COR-L47 (cell line): ENCODE measurements at places on chromosomes 7 and 10.

DNA sequence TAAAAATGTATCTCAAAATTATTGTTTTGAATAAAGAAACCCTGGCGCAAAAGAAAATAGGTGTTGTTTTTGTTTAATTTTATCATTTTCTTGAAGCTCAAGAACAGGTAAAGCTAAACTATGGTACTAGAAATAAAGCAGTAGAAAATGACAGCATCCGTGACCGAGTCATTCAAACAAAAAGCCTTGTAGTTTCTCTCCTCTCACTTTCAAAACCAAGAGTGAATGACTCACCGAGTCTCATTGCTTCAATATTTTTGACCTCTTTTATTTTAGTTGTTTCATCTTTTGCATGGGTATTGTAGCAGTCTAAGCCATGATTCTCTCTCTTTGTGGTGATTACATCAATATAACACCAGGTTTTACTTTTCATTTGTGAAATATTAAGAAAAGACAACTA is 396.5 kb downstream of the POM121L12 start:
- no peak for DNase-seq

GRCh38 chr7:158468181-158468580 is 119.4 kb downstream of the PTPRN2 start:
- no peak for DNase-seq

DNA sequence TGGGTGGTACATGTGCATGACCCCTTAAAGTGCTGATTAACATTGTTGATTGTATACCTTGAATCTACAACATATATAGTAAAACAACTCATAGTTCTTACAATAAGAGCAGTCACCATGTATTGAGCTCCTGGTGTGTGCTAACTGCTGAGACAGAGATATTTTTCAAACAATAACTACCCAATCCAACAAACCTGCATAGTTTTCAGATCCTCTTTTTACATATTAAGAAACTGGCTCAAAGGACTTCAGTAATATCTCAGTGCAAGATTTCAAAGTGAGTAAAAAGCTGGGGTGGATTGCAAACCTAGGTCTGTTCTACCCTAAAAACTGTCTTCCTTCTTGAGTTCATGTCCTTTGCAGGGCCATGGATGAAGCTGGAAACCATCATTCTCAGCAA is 272.2 kb downstream of the SNX13 start:
- DNase-seq = no peak

- DNase-seq = peak; percentile 61
Measured at GRCh38 chr7:128863433-128863989, 855 bp downstream of the ATP6V1F start.

DNA sequence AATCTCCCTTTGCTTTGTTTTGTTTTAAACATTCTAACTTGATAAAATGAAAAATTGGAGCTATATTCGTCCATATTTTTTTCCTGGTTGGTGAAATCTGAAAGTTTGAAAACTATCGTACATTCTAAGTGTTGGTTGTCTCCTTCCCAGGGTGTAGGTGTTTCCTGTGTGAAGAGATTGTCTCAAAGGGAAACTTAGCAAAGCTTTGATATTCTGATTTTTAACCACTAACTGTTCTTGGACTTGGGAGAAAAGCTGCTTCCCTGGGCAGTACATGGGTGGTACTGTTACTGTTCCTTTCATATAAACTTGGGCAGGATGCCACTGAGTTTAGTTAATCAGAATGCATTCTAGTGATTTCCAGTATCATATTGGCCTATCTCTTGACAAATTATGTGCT is 253.5 kb upstream of the LRGUK start:
- no peak for DNase-seq

GRCh38 chr10:31977440-31978155 is 49.0 kb upstream of the ARHGAP12 start:
- no peak for DNase-seq

- DNase-seq = no peak
Measured at GRCh38 chr7:137977173-137977572, 24.7 kb downstream of the CREB3L2 start.
